ENCODE measurements at places on chromosomes 5 and 9.
A peak's percentile ranks its signal among the peaks of the same experiment; 100 is the strongest.

- DNase-seq, result no peak
Measured at GRCh38 chr9:132627106-132627505, 42.7 kb downstream of the DDX31 start.

DNA sequence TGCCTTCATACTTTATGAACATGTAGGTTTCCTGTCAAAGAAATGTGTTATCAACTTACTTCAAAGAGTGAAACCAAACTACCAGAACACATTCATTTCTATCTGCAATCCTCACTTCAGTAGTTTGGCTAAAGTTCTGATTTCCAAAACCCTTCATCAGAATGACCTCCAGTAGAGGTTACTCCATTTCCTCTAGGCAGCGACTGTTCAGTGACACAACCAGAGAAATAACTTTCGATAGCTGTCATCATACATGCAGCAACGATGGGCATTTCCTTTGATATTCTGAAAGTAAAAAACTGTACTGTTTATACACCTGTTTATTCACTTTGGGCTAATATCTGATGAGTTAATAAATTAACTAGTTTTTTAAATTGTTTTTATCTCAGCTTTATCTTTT, 532.5 kb upstream of the IZUMO3 start:
- no peak for DNase-seq

DNA sequence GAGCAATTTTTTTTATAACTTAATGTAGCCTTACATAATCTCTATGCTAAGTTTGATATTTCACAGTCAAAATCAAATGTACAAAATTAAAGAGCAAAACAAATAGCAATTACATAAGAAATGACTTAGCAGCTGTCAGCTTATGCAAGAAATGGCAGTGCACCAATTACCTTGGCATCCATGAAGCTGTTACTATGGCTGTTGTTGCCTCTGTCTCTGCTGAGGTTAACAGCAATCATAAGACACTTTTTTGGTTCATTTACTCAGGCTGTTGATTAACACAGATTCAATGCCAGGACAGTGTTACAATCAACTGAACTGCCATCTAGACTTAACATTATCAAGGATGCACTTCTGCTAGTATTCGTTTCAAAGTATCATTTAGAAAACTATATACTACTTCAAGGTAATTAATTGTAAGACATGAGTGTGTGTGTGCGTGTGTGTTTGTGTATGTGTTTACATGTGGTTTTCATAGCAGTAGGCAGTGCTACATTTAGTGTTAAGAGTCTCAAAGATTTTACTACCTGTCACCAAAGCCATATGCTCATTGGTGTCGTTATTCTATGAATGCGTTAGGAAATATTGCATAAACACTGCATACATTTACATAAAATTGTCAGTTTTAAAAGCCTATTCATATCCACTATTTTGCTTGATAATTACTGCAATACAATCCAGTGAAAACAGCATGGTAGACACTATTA, 1084.2 kb upstream of the COX7C start:
- no peak for DNase-seq

DNA sequence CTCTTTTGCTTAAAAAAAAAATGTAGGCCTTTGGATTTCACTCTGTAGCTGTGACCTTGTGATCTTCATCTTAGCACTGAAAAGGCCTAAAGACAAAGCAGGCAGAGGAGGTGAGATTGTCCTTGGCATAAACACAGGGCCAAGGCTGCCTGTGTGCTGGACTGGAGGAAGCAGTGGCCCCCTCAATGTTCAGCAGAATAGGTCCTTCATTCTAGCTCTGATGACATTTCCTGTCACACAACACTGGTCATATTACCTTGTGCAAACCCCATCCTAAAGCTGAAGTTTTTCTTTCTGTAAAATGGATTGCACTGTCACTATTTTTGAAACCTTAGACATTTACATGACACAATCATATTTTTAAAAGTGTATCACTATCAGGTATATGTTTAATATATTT, 147.4 kb downstream of the INSYN2B start:
- no peak for DNase-seq

- no peak for DNase-seq
Measured at GRCh38 chr5:159660401-159660800, 255.9 kb upstream of the ADRA1B start.

- no peak for DNase-seq
Measured at GRCh38 chr5:60173667-60174066, 280.1 kb upstream of the PDE4D start.

- no peak for DNase-seq
Measured at GRCh38 chr9:83267741-83268140, 204.8 kb upstream of the RASEF start.

GRCh38 chr5:116423587-116424257, 150.9 kb downstream of the SEMA6A start:
- DNase-seq, result no peak

DNA sequence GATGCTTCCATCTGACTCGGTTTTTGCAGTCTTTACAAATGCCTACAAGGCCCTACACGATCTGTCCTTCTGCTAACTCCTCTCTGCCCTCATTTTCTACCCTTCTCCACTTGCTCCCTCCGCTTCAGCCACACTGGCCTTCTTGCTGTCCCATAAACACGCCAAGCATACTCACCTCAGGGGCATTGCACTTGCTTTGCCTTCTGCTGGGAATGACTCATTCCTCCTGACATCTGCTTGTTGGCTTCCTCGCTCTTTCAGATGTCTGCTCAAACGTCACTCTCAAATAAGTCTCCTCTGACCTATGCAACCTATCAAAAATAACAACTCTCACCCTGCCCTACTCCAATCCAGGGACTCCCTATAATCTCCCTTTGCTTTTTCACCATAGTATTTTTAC, 28.2 kb downstream of the CDC25C start:
- peak; percentile 4 for DNase-seq

DNA sequence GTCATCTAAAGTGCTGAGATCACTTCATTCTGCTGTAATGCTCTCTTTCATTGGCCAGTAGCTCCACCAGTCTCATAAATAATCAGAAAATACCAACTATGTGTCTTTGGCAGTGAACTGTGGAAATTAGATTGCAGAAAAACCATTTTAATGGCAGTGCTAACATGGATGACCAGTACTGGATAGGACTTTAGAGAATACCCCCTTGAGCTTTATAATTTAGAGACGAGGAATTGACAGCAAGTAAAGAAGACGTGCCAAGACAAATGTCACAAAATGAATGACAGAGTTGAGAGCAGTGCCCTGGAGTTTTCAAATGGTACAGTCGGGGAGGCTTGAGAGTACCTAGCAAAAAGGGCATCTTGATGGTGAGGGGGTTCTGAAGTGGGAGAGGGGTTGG, 5.8 kb downstream of the MSANTD3 start:
- DNase-seq, result no peak

- DNase-seq, result peak; percentile 72
Measured at GRCh38 chr9:26656003-26656870, 236.4 kb downstream of the CAAP1 start.

DNA sequence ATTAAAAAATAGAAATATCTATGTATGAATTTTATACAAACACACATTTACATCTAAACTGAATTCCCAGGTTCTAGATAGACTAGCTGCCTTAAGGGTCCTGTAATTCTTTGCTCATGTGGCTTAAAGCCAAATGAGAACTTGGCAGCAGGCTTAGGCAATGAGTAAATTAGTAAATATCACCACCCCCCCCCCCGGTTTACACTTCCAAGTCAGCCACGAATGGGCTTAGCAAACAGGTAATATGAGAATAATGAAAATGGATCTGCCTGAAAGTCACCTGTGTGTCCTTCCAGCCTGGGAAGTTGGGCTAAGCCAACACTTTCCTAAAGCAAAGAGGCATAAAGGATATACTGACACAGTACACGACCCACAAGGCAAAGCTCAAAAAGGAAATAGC, 108.6 kb downstream of the KLHL3 start:
- no peak for DNase-seq

GRCh38 chr9:16960084-16960483, 89.6 kb upstream of the BNC2 start:
- DNase-seq, result no peak

DNA sequence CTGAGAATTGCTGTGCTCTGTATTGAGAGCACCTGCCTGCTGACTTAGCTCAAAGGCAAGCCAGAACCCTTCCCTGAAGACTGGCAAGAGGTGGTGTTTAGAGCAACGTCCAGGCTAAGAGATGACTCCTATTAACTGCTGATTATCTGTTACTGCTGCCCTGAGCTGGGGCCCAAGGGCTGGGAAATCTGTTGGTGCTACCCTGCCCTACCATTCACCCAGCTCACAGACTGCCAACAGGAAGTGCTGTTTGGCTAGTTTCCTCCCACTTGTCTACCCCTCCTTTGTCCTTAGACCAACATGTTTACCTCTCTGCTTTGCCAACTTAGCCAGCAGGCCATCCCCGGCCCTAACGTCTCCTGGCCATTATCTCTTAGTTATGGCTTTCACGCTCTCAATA, 6.9 kb downstream of the RAB24 start:
- no peak for DNase-seq

DNA sequence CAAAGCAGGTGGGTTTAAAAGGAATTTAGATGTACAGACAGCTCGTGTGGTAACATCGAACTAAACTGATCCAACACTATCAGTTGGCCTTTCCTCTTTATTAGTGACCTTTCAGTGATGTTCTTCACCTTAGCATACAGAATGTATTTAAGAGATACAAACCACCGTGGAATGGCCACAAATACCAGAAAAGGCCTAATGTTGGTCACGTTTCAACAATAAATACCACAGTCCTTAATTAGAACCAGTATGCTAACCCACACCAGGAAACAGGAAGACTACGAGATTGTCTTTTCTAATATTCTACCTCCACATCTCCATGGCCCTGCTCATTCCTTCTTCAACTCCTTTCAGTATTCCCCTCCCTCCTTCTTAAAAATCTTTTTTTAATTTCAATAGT, 40.4 kb downstream of the GNAQ start:
- no peak for DNase-seq

GRCh38 chr9:89903141-89903475, 298.3 kb downstream of the GADD45G start:
- no peak for DNase-seq

GRCh38 chr5:172714491-172715420, 56.2 kb downstream of the DUSP1 start:
- peak; percentile 91 for DNase-seq

All from ELF-1 (cell line).